Renal cortical epithelial cell (primary cell): ENCODE measurements at places on chromosomes 6 and 20.

DNA sequence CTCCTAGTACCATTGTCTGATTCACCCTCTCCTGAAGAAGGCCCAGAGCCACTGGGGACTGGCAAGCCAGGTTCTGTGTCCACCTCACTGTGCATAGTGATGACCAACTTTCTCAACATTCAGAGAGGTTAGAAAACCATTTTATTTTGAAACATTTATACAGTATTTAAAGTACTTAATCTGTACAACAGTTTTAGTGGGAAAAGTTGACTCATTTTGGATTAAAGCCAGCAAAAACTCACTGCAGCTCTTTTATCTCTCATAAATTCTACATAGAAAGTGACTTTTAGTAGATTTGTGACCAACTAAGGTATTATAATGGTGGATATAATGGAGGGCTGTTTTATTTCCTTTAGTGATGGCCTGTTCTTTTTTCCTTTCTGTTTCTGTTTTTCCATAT, 9.7 kb downstream of the TULP4 start:
- peak; percentile 76 for DNase-seq

GRCh38 chr20:59667981-59668515, 63.7 kb downstream of the PHACTR3 start:
- DNase-seq, result no peak

DNA sequence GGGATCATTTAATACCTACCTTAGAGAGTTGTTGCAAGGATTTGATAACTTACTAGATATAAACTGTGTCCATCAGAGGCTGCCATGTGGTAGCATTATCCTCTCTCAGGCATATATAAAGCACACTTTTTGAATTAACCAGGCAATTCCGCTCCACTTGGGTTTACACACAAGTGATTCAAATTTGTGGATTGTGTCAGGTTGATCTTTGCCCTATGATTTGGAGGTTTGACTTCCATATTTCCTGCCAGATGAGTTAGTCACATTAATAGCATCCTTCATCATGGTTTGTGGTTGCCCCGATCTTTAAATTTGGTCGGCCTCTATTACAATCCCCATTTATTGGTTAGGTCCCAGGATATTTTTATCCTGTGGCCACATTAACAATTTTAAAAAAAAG, 44.8 kb upstream of the CTAGE9 start:
- peak; percentile 19 for DNase-seq

- peak; percentile 33 for DNase-seq
Measured at GRCh38 chr6:28742668-28743270, 181.0 kb downstream of the TRIM27 start.

DNA sequence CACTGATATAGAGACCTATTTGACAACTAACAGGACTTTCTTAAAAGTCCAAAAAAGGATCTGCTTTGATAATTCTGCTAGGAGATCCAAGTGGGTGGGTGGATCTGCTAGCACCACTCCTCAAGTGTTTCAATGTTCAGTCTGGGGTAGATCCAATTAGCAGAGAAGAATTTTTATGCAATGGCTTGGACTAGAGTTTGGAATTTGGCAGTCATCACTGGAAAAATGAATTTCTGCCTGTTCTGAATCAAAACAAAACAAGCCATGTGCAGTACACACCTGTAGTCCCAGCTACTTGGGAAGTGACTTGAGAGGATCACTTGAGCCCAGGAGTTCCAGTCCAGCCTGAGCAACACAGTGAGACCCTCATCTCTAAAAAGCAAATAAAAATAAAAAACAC, 12.6 kb upstream of the GNMT start:
- no peak for DNase-seq

DNA sequence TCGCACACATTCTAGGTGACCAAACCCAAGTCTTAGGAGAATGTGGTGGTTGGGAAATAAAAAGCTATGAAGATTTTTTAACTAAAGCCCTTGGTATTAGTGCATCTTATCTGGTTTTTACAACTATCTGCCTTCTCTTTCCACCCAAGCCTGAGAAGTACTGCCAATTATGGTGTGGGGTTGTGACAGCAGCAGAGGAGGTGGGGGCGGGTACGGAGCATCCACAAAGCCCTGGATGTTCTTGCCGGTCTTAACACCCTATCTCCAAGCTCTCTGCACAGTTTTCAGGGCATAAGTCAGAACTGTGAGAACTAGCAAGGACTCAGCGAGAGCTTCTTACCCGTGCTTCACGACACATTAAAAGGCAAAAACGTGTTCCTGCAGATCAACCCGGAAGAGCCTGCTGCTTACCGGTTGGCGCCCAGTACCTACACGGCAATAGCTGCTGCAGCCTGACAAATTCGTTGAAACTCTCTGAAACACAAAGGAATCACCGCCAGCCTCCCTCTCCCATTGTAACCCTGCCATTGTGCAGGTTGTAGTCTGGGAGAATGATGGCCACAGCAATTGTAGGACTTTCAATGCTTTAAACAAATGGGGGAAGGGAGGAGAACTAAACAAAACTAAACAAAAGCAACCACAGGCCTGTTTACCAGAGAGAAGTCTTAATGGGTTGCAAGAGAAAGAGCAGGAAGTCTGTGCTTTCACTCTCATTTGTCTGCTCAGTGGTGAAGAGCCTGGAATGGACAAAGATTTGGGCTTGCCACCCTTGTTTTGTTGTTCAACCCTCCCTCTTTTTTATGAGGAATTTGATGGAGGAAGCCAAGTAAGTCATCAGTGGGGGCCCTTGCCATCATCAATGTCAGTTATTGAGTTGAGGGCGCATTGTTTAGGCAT, 461.0 kb upstream of the JARID2 start:
- no peak for DNase-seq

GRCh38 chr6:13286181-13286580, 42.2 kb downstream of the TBC1D7 start:
- no peak for DNase-seq

- no peak for DNase-seq
Measured at GRCh38 chr6:61833176-61833755, 452.8 kb downstream of the KHDRBS2 start.

DNA sequence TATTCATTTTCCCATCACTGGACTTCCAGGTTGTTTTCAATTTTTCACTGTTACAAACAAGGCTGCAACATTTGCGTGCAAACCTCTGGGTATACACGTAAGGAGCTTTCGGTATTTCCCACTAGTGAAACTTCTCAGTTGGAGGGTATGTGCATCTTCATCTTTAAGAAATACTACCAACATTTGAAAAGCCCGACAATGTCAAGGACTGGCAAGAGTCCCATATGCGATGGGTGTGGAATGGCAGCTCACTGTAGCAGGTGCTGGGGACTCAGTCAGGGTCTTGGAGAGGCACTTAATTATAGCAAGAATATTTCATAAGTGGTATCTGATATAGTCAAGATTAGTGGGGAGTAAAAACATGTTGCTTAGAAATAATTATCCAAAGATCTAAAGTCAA, 8.9 kb upstream of the HLA-B start:
- no peak for DNase-seq

DNA sequence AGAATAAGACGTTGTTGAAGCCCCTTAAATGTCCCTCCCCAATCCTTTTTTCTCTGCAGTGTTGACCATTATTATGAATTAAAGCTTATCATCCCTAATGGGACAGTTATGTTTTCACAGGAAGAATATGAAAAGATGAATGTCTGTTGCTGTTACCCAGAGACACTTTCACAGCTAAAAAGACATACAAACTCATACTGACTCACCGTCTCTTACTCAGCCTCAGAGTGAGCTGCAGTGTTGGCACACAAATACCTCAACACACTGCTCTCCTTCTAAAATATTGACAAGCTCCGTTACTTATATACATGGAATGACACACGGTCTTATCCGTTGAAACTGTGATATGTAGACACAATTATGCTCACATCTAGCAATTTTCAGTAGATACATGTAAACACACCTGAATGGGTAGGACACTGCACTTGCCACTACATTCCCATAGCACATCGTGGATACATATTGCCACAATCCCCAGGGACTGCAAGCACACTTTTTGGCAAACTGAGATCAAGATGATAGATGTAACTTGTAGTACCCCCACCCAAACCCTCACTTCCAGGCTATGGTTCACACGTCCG, 9.6 kb upstream of the SAPCD1 start:
- peak; percentile 36 for DNase-seq

- no peak for DNase-seq
Measured at GRCh38 chr6:63529498-63529897, 42.8 kb upstream of the LOC128125822 start.

DNA sequence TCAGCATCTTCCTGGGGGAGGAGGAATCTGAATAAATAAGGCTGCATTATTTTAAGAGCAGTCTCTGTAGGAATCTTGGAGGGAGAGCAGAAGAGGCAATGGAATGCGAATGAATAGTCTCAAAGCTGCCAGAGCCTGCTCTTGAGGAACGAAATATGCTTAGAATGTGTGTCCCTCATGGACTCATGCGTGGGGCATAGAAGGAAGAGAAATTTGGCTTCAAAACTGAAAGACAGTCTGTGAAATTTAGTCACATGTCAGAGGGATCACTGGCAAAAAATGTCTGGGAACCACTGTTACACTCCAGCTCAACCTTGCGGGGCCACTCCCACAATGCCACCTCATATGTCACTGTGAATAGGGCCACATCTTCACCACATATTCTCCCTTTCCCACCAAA, 95.5 kb downstream of the GJA10 start:
- peak; percentile 65 for DNase-seq

- DNase-seq, result no peak
Measured at GRCh38 chr20:25223765-25224720, 23.8 kb upstream of the PYGB start.

DNA sequence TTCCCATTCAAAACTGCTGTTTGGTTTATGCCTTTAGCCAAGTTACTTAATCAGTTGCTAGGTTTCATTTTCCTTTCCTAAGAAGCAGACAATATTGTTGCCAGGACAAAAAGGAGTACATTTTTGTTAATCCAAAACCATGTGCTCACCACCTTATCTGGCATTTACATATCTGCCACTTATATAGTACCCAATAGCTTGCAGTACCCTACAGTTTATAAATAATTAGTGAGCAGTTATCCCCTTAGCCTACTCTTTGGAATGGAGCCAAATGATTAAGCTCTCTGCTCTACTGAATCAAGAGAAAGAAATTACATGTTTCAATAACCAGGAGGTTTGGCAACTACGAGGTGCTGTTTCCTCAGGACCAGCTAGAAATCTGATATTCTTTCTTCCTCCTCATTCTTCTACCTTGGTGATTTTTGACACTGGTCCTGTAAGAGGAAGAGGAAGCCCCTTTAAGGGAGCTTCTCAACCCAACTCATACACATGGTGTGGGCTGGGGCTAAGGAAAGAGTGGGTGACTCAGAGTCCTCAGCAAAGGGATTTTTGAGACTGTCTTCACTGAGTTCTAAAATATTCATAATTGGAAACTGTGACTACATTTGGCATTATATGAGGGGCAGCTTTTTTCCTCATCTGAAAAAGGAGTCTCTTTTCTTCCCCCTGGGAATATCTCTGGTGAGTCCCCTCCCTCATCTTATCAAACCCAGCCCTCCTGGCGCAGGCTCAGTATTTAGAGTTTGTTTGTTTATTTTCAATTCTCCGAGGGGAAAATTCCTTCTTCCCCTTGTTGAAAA, 1.5 kb downstream of the ZNFX1 start:
- DNase-seq, result peak; percentile 88

DNA sequence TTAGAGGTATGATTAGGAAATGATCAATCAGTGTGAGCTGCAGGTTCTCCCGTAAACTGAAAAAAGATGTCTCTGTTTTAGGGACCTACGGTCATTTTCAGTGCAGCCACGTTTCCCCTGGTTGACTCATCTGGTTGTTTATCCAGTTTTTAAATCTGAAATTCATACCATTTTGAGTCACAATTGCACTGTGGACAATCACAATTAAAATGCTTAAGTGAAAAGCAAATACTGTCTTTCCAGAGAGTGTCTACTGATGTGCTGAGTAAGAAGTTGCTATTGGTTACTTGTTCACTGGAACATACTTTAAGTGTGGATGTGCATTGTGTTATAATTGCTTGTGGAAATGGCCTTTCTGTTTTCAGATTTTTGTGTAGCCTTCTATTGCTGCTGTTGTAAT, 305.1 kb upstream of the SASH1 start:
- DNase-seq, result no peak

GRCh38 chr6:166446146-166446545, 63.4 kb upstream of the MPC1 start:
- no peak for DNase-seq

GRCh38 chr6:50097966-50098640, 48.4 kb upstream of the DEFB112 start:
- DNase-seq, result no peak

GRCh38 chr20:5070081-5070480, 49.7 kb downstream of the PCNA start:
- no peak for DNase-seq

DNA sequence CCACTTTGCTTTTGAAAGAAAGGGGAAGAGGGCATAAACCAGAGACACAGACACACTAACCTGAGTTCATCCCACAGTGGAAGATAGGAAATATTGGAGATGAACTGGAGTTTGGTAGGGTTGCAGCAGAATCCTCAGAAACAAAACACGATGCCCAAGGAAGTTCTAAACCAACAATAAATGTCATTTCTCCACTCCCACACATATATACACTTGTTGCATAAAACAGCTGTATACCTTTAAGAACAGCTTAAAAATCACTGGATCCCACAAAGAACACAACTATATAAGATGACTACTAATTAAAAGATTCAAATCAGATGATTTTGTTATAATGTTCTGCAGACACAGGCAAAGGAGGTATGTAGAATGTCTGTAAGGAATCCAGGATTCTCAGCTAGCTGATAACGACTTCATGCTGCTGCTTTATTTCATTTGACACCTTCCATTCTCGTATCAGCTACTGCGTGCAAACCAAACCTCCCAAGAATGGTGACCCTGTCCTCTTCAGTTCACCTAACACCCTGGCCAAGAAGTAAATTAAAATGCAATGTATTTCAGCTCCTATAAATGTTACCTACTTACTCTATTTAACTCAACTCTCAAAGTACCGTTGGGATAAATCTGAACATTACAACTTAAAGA, 14.3 kb downstream of the KIF13A start:
- DNase-seq, result no peak

- DNase-seq, result no peak
Measured at GRCh38 chr6:32151863-32152768, at the start of gene PRRT1. TSS of gene PRRT1 (minus strand) at chr6:32151939. CDS start at chr6:32151827, 112 bp downstream.

- DNase-seq, result no peak
Measured at GRCh38 chr6:28633445-28634215, 107.9 kb downstream of the GPX5 start.

- DNase-seq, result no peak
Measured at GRCh38 chr20:53194306-53195290, 222.4 kb downstream of the TSHZ2 start.

DNA sequence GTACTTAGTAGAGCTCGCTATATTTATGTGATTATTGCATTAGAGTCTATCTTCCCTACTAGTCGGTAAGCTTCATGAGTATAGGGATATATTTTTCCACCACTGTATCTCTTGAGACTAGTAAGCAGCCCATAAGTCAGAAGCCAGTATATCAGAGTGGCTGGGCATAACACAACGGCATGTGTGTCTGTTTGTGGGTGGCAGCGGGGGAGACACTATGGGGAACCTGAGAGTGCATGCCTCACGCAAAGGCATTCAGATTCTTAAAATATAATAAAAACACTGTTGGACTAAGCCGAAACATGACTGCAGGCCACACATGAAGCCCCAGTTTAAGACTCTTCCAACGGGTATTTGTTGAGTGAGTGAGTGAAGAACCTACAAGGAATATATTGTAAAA, 8.0 kb downstream of the KCNS1 start:
- DNase-seq, result no peak
